ENCODE measurements at places on chromosomes 6 and 20.

DNA sequence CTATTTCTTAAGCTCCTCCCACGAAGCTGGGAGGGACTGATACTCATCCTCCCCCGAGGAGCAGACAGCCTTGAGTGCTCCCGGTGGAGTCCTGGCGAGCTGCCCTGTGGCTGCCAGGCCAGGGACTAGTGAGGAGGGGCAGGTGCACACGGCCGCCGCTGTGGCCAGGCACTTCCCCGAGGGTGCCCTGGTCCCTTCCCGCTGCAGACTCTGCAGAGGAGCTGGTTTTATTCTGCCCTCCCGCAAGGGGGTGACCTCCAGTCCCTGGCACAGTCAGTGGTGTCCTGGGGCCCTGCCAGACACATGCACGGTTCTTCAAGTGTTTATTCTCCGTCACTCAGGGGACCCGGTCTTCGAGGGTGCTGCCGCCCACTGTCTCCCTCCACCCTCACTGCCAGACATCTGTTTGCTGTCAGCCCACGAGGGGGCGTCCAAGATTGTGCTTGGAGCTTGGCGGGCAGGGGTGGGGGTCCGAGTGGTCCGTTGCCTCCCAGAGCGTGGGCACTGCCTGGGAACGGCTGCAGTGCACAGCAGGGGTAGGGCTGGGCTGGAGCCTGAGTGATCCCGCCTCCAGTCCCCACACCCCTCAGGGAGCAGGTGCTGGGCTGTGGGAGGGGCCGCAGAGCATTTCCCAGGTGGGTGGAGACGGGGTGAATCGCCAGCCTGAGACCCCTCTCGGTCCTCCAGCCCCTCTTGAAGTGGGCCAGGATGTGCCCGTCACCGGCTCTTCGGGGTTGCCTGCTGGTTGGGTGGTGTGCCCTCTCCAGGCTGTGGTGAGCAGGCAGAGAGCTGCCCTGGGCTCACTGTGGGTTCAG, 3.1 kb upstream of the CABLES2 start:
- no peak for ATAC-seq

- no peak for ATAC-seq
Observed at GRCh38 chr6:97548354-97548753, 265.3 kb upstream of the MMS22L start.

DNA sequence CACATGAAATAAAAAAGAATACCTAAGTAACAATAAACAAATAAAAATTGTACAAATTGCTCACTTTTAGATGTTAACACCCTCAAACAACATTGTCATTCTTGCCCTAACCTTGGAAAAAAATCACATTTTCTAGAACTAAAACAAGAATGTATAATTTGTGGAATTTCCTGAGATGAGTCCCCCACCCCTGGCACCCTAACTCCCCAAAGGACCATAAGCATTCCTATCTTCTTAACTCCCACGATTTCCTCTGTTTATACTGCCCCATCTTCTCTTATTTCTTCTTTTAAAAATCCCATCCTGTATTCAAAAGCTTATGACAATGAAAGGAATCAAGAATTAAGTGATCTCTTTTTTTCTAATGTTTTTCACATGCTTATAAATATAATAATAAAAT, 70.9 kb downstream of the IBTK start:
- ATAC-seq = no peak

DNA sequence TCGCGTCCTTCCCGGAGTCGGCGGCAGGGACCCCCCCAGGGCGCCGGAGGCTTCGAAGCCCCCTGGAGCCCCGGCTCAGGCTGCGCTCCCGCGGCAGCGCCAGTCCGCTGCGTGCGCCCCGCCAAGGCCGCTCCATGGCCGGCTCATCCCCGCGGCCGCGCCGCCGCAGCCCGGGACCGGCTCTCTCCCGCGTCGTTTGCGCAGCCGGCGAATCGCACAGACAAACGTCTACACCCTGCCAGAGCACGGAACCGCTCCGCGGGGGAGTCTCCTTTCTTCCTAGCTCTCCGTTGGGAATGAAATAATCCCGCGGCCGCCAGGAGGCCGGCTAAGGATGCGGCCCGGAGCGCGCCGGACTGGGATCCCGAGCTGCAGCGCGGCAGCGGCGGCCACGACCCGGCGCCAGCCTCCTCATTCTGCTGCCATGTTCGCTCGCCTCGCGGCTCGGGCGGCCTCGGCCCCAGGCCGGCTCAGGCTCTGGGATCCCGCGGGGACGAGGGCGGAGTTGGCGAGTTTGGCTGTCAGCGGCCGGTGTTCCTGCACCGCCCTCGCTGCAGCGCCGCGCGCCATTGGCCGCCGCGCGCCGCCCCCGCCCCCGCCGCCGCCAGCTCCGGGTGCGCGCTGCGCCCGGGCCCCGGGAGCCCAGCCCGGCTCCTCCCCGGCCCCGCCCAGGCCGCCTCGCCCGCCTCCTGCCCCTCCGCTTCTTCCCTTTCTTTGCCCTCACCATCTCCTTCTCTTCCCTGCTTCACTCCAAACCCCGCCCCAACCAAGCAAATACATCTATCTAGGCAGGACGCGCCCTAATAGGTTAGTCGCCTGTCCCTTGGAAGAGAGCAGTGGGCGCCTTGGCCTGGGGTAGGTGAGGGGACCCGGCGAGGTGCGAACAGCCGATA, at the start of gene GFOD1:
TSS of gene GFOD1 (minus strand) at position 479 of the 893 bp plus-strand sequence. CDS start 710 bp downstream, outside the sequence.
- peak; percentile 94 for ATAC-seq

DNA sequence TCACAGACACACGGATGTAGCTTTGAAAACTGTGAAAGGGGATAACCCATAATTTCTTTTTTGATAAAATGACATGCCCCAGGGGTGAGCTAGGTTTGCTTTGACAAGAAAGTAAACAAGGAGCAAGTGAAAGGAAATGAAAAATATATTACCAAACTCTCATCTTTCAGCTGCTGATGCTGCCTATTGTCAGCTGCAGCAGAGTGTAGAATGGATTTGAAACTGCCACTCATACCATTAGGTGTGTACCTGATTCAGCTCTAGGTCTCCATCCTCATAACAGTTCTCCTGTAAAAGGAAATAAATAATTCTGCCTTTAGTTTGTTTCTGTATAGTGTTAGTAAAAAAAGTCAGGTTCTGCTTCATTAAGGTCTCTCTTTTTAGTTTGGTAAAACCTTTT, 415.1 kb upstream of the MARCKS start:
- no peak for ATAC-seq

GRCh38 chr6:141451181-141451510, 681.6 kb upstream of the GJE1 start:
- ATAC-seq = no peak

DNA sequence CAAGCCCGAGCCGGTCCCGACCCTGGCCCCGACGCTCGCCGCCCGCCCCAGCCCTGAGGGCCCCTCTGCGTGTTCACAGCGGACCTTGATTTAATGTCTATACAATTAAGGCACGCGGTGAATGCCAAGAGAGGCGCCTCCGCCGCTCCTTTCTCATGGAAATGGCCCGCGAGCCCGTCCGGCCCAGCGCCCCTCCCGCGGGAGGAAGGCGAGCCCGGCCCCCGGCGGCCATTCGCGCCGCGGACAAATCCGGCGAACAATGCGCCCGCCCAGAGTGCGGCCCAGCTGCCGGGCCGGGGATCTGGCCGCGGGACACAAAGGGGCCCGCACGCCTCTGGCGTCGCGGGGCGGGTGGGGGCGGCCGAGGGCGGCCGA, 37.5 kb downstream of the YTHDF1 start:
- no peak for ATAC-seq

- ATAC-seq = no peak
Observed at GRCh38 chr6:151242420-151242861, 2.7 kb downstream of the AKAP12 start.

DNA sequence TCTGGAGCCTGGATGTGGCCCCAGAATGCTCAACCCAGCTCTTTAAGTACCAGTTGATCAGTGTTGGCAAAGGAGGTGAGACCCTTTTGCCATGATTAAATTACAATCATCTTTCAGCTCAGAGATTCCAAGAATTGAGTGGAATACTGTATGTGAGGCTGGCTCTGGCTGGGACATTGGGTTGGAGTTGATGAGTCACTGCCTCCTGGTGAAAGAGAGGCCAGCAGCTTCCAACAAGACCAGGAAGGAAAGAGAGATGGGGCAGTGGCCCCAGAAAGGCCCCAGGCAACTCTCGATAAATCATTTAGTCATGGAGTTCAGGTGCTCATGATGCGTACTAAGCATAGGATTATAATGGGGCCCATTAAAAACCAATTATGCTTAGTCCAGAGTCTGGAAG, 2.1 kb downstream of the TGM6 start:
- no peak for ATAC-seq

GRCh38 chr6:145813285-145814034, 1.1 kb downstream of the FBXO30 start:
- ATAC-seq = no peak

DNA sequence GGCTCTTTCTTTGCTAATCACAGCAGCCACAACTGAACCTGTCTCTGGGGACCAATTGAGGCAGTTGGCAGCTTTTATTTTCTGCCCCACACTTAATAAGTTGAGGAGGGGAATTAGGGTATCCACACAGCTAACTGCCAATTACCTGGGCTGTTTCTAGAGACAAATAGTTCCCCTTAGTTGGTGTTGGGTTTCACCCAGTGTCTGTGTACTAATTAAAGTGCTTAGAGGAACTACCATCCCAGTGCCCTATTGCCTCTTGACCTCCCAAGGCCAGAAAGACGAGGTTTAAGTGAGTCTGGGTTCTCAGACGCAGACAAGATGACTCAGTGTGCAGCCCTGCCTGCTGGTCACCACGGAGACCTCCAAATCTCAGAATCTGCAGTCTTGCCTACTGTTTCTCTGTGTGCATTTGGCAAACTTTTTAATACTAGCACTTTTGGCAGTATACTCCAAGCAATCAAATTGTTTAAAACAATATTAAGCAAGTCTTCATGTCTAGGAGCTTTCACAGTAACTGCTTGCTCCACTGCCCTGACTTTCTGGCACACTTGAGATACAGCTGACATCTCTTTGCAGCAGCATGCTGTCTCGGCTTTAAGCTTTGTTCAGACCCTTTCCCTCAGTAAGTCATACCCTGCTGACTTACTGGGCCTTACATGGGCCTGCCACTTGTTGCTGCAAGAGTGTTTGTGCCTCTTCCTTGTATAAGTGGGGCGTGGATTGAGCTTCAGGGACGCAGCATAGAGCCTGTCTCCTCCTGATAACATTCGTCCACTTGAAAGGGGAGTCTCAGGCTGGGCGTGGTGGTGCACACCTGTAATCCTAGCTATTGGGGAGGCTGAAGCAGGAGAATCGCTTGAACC, 31.9 kb downstream of the STK35 start:
- ATAC-seq = peak; percentile 81

DNA sequence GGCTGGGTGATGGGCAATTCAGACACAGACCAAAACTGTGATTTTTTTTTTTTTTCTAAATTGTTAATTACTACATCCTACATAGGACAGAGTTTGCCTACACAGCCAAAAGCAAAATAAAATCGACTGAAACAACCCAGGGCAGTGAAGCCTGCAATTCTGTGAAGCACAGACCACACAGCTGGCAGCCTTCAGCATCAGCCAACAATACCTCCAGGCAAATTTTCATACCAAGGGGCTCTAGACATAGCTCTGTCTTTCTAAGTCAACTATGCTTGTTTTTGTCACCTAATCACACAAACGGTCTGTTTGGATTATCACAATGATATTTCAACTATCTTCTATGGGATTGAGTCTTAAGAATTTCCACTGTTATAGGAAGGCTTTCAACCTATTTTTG, 17.6 kb downstream of the RMND1 start:
- no peak for ATAC-seq

- no peak for ATAC-seq
Observed at GRCh38 chr6:98136333-98136732, 698.0 kb upstream of the POU3F2 start.

GRCh38 chr6:89986650-89987074, 92.4 kb downstream of the GJA10 start:
- ATAC-seq = no peak

DNA sequence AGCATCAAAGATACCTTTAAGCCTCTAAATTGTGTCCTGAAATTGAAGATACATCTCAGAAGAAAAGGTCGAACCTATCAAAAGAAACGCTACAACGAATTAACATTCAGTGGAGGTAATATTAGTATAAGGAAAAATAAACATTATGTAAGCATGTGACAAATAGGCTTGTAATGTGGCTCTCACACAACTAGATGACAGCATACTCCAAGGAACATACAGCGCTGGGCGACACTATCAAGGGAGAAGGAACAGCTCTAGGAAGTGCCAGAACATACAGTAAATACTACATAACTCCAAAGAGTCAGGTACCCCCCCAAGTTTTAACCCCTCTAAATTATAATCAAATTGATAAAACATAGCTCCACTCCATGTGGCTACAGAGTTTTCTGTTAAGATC, 103.5 kb downstream of the LAMP5 start:
- no peak for ATAC-seq

- ATAC-seq = no peak
Observed at GRCh38 chr6:122416825-122417224, 17.4 kb downstream of the HSF2 start.

- no peak for ATAC-seq
Observed at GRCh38 chr20:41734506-41734945, 116.3 kb upstream of the CHD6 start.

GRCh38 chr6:42158011-42158410, 15.2 kb upstream of the GUCA1A start:
- peak; percentile 77 for ATAC-seq

DNA sequence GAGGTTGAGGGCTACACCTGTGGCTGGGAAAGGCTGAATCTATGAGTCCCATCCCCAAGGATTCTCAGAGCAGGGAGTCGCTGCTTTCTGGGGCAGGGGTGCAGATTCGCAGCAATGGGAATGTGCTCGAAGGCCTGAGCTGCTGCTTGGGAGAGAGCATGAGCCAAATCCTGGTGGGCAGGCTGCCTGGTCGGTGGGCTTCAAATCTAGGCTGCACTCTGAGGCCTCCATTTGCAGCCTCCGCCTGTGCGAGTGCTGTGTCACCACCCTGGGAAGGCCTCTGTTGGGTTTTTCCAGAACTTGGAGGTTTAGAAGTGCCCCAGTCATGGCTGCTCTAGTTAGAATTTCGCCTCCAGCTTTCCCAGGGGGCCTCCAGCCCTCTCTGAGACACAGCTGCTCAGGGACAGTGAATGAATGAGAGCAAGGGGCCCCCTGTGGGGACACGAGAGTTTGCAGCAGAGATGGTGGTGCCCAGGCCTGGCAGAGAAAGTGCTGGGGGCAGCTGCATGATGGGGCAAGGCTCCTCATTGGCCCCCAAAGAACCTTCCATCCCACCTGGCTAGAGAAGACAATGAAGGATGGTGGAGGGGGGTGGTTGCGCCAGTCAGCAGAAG, 31.1 kb upstream of the RNF24 start:
- no peak for ATAC-seq

GRCh38 chr6:146419576-146419975, 124.1 kb upstream of the RAB32 start:
- no peak for ATAC-seq
